ENCODE measurements at places on chromosomes 16 and 17.

DNA sequence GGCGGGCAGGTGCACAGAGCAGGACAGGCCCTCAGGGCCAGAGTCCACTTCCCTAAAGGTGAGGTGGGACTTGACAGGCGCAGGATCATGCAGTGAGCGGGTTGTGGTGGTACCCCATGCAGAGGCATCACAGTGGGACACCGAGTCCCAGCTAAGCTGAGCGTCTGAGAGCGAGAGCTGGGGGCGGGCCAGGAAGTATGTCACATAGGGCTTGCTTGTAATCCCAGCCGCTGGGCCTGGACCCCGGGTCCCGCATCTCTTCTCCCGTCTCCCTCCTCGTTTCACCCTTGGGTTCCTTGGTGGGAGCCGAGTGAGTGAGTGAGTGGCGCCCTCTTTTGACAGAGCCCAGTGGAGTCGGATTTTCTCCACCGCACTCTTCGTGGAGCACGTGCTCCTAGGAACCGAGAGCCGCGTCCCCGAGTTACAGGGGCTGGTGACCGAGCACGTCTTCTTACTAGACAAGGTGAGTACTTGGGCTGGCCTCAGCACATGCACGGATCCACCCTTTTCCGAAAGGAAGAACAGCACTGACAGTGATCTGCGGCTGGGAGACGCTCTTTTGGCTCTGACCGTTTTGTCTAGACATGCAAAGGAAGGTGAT lies 50.8 kb upstream of the ENDOV start:
- no peak for DNase-seq

- no peak for DNase-seq
Measured at GRCh38 chr17:304461-304860, 48.1 kb downstream of the RPH3AL start.

- no peak for DNase-seq
Measured at GRCh38 chr17:65553646-65554552, 7.5 kb downstream of the AXIN2 start.

- DNase-seq = no peak
Measured at GRCh38 chr16:66064801-66065530, 301.5 kb upstream of the CDH5 start.

- DNase-seq = no peak
Measured at GRCh38 chr17:16913463-16913862, 58.5 kb downstream of the TNFRSF13B start.

- DNase-seq = peak; percentile 63
Measured at GRCh38 chr17:40542558-40543411, 22.5 kb downstream of the CCR7 start.

DNA sequence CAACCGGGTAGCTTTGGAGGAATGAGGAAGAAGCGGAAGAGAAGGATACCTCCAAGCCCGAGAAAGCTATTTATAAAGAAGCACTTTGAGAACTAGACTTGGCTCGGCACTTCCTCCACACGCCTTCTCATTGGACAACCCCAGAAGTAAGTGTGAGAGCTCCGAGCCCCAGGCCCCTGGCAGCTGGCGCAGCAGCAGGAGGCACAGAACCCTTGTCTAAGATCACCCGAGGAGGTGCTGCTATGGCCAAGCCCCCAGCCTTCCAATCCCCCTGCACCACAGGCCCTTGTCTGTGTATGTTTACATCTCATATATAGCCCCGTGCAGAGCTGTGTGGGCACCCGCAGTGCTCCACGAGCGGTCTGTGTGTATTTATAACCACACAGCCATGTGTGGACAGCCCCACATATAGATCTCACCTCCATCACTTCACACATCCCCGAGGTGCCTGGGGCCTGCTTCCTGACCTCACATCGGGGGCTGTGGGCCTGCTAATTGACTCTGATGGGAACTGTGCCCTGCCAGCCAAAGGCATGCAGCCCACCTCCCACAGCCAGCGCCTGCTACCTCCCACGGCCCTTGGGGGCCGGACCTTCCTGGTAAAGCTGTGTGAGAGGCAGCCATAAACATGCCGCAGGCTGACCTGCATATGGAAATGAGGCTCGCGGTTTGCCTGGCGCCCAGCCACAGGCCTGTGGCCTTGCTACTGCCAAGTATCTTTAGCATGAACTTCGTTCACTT lies 96.1 kb downstream of the C17orf67 start:
- DNase-seq = peak; percentile 15

GRCh38 chr17:9169116-9169515 lies 147.8 kb downstream of the NTN1 start:
- DNase-seq = no peak

- no peak for DNase-seq
Measured at GRCh38 chr16:86243123-86243473, 267.2 kb upstream of the FOXF1 start.

GRCh38 chr16:56336711-56337110 lies 88.6 kb downstream of the AMFR start:
- no peak for DNase-seq

- DNase-seq = peak; percentile 39
Measured at GRCh38 chr17:75250009-75250471, 11.4 kb downstream of the GGA3 start.

DNA sequence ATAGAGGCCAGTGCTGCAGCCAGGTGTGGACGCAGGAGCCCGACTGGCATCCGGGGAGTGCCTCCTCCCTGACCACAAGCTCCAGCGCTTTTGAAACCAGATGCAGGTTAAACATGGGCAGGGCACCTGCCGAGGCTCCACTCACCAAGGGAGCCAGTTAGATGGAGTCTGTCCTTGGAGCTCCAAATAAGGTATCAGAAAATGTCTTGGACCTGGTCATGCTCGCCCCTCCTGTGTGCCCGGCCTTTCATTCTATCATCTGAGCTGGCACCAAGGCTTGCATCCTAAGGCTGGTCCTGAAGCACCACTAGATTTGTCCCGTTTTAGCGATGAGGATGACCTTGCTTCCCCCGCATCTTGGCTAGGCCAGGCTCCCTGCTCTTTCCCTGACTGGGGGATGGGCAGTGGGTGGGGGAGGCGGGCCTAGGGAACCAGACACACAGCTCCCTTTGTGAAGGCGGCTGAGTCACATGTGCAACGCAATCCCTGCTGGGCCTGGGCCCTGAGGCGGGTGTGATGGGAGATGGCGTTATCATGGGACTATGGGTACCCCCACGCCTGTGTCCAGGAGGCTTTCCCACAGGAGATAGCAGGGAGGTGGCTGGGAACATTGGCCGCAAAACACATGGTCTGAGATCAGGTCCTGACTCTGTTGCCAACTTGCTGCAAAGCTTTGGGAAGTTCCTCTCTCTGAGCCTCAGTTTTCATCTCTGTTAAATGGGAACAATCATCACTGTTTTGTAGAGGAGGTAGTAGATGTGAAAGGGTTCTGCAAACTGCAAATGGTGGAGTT lies 5.0 kb upstream of the ADGRG1 start:
- no peak for DNase-seq

DNA sequence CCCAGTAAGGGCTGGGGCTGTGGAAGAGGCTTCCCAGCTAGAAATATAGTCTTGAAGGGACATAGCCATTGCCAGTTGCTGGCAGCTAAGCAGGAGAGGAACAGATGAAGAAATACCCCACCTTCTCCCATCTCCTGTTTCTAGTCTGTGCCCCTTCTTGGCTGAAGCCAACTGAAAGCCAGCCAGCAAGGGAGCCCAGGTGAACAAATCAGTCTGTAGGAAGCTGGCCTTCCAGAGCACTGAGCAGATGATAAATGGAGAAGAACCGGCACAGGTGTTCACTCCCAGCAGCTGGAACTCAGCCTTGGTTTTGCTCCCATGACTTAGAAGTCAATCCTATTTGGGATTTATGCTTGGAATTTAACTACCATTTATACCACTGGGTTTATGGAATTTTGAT lies 69.2 kb upstream of the DHX40 start:
- no peak for DNase-seq

- DNase-seq = no peak
Measured at GRCh38 chr17:82031885-82032627, 578 bp downstream of the RAC3 start.

DNA sequence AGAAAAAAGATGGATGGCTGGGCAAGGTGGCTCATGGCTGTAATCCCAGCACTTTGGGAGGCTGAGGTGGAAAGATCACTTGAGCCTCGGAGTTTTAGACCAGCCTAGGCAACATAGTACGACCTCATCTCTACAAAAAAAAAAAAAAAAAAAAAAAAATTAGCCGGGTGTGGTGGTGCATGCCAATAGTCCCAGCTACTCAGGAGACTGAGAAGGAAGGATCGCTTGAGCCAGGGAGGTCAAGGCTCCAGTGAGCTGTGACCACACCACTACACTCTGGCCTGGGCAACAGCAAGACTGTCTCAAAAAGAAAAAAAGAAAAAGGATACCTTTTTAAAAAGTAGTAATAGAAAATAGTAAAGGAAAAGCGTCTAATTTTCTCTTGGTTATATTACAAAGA lies 20.7 kb downstream of the ZNF652 start:
- no peak for DNase-seq

- DNase-seq = peak; percentile 71
Measured at GRCh38 chr17:72338847-72339790, 218.3 kb downstream of the SOX9 start.

DNA sequence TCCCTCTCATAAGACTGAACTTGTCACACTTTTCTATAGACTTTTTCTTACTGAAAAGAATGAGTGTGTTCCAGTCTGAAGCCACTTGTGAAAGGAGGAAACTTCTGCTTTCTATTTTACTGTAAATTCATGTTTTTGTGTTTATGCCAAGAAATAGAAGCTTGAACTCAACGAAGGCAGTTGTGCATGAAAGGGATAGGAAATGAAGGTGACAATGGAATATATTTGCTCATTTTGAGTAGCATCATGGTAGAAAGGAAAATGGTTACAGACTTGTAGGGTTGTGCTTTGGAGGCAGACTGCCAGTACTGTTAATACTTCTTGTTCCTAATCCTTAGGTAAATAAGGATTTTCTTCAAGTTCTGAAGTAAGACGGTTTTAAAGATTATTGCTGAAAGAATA lies 8.1 kb downstream of the CLTC start:
- no peak for DNase-seq

DNA sequence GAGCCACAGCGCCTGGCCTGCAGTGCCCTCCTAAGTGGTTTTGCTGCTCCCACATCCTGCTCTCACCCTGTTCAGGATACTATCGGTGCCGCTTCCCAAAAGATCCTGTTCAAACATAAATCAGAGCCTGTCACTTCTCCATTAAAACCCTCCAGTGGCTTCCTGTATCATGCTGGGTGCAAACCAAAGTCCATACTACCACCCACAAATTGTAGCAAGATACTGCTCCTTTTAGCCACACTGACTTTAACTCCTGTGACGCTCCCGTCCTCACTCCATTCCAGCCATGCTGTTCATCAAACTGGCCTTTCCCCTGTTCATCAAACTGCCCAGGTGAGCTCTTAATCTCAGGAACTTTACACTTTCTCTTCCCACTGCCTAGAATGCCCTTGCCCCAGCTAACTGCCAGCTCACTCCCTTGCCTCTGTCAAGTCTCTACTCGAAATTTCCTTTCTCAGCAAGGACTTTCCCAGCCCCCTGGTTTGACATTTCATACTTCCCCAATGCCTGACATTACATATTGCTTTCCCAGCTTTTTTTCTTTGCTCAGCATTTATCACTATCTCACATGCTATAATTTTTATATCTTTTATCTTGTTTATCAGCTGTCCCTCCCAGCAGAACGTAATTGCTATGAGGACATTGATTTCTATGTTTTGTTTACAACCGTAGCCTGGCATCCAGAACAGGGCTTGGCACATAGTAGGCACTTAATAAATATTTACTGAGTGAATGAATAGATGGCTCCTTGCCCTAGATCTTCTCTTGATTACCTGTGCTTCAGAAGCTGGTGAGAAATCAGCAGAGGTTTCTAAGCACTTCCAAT lies 44.3 kb upstream of the SMURF2 start:
- no peak for DNase-seq

Data from fibroblast of skin of left quadriceps (primary cell).